Left ventricle myocardium superior (tissue), 1 donor: ENCODE measurements at places on chromosomes 3 and 15.
A peak's percentile ranks its signal among the peaks of the same experiment; 100 is the strongest.

DNA sequence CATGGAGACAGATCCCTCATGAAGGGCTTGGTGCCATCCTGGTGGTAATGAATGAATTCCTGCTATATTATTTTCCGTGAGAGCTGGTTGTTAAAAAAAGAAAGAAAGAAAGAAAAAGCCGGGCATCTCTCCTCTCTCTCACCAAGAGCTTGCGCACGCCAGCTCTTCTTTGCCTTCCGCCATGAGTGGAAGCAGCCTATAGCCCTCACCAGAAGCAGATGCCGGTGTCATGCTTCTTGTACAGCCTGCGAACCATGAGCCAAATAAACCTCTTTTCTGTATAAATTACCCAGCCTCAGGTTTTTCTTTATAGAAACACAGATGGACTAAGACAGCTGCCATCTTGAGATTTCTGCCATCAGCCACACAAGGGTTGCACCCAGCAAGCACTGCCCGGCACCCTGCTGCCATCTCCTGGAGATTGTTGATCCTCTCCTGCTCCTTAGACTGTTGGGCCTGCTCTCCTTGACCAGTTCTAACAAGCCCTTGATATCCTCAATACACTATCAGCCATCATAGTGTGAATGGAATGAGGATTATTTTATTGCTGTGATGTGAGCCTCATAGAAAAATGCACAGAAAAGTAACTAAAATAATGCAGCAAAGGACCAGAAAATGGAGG is 3.5 kb upstream of the AHSG start:
- DNase-seq: no peak

- DNase-seq: no peak
Observed at GRCh38 chr3:18046131-18046915, 303.9 kb upstream of the TBC1D5 start.

DNA sequence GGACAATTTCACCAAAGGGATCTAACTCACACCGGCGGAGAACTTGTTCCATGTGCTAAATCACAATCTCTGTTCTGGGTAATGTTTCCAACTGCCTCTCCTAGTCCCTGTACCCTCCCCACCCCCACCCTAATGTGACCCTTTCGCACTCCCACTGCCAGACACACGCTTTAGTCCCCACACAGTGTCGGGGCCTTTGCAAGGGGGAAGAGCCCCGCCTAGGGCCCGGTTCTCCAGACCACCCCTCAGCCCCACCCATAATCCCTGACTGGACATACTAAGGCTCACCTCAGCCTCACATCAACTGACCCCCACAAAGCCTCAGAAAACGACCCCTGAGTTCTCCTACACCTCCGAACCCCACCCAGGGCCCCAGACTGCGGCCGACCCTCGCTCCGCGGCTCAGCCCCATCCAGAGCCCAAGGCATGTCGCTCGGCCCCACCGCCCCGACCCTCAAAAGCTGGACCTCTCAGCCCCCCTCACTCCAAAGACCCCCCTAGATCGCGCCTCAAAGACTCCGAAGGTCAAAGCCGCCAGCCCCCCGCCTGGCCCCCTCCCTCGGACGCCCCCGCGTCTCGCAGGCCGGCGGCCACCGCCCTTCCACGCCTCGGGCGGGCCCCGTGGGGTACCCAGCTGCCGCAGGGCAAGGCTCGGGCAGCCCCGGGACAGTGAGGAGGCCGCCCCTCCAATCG is 72.0 kb upstream of the MAP4 start:
- DNase-seq: peak; percentile 43

DNA sequence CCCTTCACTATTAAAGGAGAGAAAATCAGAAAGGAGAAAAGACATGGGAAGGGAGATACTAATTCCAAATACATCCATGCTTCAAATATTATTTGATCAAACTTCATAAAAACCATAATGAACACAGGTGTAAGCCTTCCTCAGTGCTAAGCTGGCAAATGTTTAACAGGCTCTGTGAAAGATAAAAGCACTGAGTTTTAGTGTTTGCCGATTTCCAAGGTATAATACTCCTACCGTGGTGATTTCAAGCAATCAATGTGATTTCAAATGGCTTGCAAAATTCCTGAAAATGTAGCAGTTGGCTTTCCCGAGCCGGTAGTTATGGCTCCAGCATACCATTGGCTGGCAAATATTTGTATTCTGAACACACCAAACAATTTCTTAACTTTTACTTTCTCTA is 732.3 kb upstream of the GOLIM4 start:
- no peak for DNase-seq

GRCh38 chr3:15403495-15403894 is 23.8 kb downstream of the METTL6 start:
- no peak for DNase-seq

GRCh38 chr3:154349223-154349622 is 24.9 kb upstream of the DHX36 start:
- DNase-seq: no peak

GRCh38 chr3:2554656-2555055 is 456.0 kb downstream of the CNTN4 start:
- no peak for DNase-seq
